ENCODE measurements at places on chromosomes 6 and 20.

GRCh38 chr6:4849226-4850022 is 73.2 kb downstream of the CDYL start:
- DNase-seq = no peak

GRCh38 chr6:11795403-11795802 is 16.8 kb upstream of the ADTRP start:
- no peak for DNase-seq

DNA sequence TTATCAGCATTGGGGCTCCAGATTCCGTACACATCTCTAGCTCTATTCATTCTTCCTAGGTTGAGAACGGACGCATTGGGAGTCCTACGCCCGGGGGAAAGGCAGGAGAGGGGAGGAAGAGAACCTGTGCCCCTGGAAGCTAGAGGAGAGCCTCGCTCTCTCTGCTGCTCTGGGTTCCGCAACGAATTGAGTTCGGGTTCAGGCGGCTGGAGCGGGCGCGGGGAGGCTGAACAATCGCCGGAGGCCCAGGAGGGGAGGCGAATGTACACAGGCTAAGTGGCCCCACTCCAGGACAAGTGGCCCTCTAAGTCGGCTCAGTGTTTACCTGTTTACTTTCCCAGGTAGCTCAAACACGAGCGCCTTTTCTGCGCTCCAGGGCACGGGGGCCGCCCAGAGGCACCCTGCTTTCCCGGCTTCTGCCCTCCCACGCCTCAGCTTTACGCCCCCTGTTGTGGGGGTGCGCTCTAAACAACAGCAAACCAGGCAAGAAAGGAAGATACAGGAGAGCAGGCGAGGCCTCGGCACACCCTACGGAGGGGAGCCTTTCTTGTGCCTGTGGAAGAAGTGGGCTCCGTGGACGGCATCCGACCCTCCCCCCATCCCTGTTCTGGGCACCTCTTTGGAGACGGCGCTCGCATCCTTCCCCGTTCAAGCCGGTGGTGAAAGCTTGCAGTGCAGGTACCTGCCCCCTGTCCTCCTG is 4.6 kb upstream of the NKX2-2 start:
- no peak for DNase-seq

- DNase-seq = no peak
These were observed 41.8 kb downstream of the FARS2 start for GRCh38 chr6:5302995-5303622.

- no peak for DNase-seq
These were observed 396.5 kb downstream of the RNGTT start for GRCh38 chr6:88566746-88567534.

DNA sequence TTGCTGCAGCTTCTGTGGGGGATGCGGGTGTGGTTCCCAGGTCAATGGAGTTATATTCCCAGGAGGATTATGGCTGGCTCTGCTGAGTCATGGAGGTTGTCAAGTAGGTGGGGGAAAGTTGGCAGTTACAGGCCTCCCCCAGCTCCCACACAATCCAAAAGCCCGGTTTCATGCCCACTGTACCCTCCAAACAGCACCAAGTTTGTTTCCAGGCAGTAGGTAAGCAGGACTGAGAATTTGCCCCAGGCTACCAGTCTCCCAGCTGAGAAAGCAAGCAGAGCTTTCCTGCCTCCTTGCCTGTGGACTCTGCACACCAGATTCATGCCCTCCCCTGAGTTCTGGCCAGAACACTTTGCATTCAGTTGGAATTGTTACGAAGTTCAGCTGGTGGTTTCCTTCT is 578.2 kb downstream of the MEI4 start:
- DNase-seq = no peak

DNA sequence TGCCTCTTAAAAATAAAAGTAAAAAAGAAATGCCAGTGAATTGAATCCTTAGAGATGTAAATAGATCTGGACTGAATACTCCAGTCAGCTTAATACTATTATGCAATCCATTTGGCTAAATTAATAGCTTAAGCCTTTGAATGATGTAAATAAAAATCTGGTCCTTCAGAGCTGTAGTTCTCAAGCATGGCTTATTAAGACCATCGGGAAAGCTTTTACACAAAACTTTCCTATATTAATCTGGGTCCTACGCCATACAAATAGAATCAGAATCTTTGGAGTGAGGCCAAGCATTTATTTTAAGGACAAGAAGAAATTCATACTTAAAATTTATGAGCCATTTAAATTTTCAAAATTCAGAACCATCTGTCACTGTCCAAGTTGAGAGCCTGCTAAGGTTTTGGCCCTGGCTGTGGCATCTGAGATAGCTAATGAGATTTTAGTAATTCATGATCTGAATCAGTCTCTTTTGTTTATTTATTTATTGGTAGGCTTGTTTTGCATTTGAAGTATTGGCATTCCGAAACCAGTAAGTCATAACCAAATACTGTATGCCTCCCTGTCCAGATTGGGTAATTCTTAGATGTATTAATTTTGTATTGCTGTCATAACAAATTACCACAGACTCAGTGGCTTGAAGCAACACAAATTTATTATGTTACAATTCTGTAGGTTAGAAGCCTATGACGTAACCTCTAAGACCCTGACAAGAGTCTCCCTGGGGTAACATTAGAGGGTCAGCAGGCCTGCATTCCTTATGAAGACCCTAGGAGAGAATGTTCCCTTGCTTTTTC is 228.1 kb upstream of the RAB32 start:
- no peak for DNase-seq

DNA sequence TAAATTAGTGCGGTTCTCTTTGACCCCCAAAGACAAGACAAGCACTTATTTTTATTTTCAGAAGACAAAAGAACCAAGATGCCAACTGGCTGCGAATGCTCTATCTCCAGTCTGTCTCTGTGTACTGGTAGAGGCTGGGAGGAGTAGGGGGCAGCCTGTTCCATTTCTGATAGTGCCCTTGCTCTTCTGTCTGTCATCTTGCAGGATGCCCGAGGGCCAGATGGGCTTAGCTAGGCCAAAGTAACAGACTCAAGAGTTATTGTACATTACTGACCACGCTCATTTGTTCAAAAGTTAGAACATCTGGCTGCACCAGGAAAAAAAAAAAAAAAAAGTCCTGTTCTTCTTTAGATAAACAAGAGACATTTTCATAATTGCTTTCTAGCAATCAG is 198.1 kb upstream of the UST start:
- no peak for DNase-seq

DNA sequence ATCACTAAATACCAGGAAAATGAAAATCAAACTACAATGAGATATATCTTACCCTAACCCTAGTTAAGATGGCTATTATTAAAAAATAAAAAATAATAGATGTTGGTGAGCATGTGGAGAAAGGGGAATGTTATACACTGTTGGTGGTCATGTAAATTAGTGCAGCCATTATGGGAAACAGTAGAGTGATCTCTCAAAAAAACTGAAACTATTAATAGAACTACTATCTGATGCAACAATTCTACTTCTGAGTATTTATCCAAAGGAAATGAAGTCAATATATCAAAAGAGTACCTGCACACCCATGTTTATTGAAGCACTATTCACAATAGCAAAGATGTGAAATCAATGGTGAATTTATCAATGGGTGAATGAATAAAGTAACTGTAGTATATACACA is 48.6 kb downstream of the HLA-A start:
- DNase-seq = no peak

DNA sequence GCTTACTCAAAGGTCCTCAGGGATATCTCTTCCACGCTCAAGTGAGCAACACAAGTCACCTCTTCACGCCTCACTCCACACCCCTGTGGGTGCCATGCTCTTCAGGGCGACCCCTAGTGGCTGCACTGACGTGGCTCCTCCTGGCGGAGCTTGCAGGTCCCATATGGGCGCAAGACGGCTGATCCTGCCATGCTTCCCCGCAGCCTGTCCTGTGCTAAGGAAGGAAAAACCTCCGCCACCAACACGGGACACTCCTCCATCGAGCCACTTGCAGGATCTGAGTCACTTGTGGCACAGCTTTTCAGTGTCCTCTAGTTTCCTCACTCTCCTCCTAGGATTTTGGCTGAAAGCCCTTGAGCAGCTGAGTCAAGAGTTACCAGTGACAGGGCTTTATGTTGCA is 90.7 kb downstream of the KHDC1L start:
- DNase-seq = no peak

DNA sequence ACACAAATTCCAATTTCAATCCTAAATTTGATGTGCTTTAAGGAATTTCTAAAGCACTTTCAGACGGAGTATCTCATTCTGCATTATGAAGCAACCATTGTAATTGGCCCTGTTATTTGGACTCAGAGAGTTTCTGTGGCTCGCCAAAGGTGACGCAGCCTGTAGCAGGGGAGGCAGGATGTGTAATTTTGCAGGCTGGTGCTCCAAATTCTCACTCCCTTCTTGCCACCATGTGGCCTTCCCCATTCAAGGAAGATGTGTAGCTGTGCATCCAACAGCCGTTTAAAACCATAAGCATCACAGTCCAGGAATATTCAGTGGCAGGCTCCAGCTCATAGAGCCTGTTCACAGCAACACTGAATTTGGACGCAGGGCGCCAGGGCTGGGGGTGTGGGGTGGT is 45.8 kb downstream of the AGPAT4 start:
- DNase-seq = no peak

GRCh38 chr20:34622821-34623451 is 54.0 kb downstream of the PIGU start:
- no peak for DNase-seq

- no peak for DNase-seq
These were observed 37.2 kb upstream of the STXBP5 start for GRCh38 chr6:147166992-147167391.

- no peak for DNase-seq
These were observed 13.5 kb downstream of the EEF1E1 start for GRCh38 chr6:8088886-8089285.

Data from NCI-H2081 treated with DMSO at 0.1 percent for 48 hours (cell line).